ENCODE measurements at places on chromosomes 6 and 20. TPM values are rescaled to one million over a fixed set of nuclear protein-coding genes. Genes with fewer than 3 reads are reported as not detected.

- H3K4me1 ChIP-seq = peaks cover 13% of the 10 kb centered on the region
- H3K27ac ChIP-seq = no peak overlapping the region
- no peaks in the 10 kb centered on the region for H3K27me3 ChIP-seq
- no peak overlapping the region for H3K4me3 ChIP-seq
- no peaks in the 10 kb centered on the region for H3K36me3 ChIP-seq
These were observed 28.9 kb downstream of the ILRUN start for GRCh38 chr6:34667481-34668238.

- peaks cover 4% of the 10 kb centered on the region for H3K36me3 ChIP-seq
- DNase-seq = peak; percentile 99
- peaks cover 39% of the 10 kb centered on the region for H3K4me1 ChIP-seq
These were observed 98.9 kb downstream of the FAM120B start for GRCh38 chr6:170405311-170405975.

The STX11 gene
- 1.9 TPM for total RNA-seq

DNA sequence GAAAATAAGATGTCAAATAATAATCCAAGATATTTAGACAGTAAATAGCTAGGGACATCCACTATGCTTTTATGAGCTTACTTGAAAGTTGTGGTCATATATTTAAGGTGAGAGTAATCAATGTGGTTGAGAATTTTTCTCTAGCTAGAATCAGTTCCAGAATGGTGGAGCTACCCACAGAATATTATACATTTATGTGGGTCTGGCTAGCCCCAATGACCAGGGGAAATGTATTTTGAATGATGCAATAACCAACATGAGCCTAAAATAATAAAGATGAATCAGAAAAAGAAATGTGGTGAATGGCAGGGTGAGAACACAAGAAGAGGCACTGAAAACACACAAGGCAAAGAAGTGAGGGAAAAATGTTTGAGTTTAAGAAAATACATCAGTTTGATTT lies 325.7 kb downstream of the TBC1D32 start:
- no peak overlapping the region for H3K4me3 ChIP-seq
- peak; percentile 6 for DNase-seq
- H3K27me3 ChIP-seq = no peaks in the 10 kb centered on the region
- H3K36me3 ChIP-seq = no peaks in the 10 kb centered on the region
- H3K27ac ChIP-seq = no peak overlapping the region

The DNAH8 gene
- not detected for total RNA-seq

- no peaks in the 10 kb centered on the region for H3K27me3 ChIP-seq
- peak overlapping the region; percentile 87 for H3K27ac ChIP-seq
- peaks cover 25% of the 10 kb centered on the region for H3K4me1 ChIP-seq
- no peaks in the 10 kb centered on the region for H3K36me3 ChIP-seq
These were observed 301.7 kb upstream of the ZFP64 start for GRCh38 chr20:52493171-52493721.

- DNase-seq = no peak
- no peaks in the 10 kb centered on the region for H3K36me3 ChIP-seq
- peak overlapping the region; percentile 75 for H3K27ac ChIP-seq
- peak overlapping the region; percentile 83 for H3K4me3 ChIP-seq
- peaks cover 3% of the 10 kb centered on the region for H3K27me3 ChIP-seq
- peaks cover 40% of the 10 kb centered on the region for H3K4me1 ChIP-seq
These were observed 2.1 kb downstream of the VEGFA start for GRCh38 chr6:43771858-43772680.

DNA sequence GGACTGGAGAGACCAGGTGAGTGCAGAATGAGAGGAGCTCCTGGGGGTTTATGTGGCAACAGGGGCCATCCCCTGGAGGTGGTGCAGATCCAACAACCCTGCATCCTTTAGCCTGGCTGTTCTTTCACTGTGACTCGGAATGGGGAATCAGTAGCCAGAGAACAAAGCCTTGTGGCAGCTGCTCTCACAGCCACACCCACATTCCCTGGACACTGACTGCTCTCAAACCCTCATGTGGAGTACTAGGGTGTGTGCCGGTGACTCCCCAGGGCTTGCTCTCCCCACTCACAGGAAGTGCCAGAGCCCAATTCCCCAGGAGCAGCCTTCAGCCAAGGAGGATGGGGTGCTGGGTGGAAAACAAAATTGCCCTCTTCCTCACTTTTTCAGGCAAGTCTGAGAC lies 30.2 kb upstream of the GGTLC1 start:
- H3K36me3 ChIP-seq = no peaks in the 10 kb centered on the region
- no peaks in the 10 kb centered on the region for H3K4me1 ChIP-seq
- no peaks in the 10 kb centered on the region for H3K27me3 ChIP-seq
- H3K27ac ChIP-seq = no peak overlapping the region
- H3K4me3 ChIP-seq = no peak overlapping the region

DNA sequence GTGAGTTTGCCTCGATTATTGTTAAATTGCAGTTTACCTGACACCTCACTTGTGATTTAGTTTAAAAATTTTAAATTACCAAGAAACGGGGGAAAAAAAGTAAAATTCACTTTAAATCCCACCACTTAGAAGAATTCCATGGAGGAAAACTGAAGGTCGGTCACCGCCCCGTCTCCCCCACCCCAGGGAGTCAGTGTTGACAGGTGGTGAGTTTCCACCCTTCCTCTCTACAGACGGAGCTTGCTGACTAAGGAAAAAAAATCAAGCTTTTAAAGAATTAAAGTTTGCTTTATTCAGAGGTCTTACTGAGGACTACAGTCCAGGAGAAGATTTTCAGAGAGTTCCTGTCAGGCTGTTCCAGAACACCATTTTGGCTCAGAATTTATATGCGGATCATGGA lies 42.3 kb downstream of the SLC22A1 start:
- no peaks in the 10 kb centered on the region for H3K27me3 ChIP-seq
- DNase-seq = no peak

Data from astrocyte (in vitro differentiated cells and primary cell).